Stimulated activated CD8-positive, alpha-beta memory T cell treated with anti-CD3 and anti-CD28 coated beads, Interleukin-2, amount 100 ng/mL, for 1 hour (primary cell): ENCODE measurements at places on chromosomes 2 and 18.

DNA sequence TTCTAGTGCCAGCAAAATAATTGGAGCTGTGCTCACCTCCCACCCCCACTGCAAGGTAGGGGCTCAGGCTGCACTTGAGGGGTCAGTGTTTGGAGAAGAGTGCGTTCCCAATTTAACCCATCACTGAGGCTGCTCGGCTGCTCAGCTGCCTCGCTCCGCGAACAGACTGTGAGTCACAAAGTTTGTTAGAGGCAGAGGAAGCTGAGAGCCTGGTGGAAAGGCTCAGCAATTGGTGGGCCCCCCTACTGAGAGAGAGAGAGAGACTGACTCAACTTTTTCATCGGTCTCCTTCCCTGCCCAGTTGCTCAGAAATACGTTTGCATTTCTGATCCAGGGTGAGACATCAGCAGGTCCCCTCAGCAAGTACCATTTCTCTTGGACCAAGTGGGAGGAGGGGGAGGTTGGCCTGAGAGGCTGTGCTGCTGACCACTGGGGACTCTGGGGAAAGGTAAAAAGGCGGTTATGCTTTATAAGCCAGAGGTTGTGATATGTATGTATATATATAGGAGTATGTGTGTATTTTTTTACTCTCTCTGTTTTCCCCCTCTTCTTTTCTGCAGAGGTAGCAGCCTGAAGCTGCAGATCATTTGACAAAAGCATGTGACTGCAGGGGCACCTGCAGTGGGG lies 1.5 kb downstream of the EFR3B start:
- peak; percentile 15 for DNase-seq

- no peak for DNase-seq
Observed at GRCh38 chr2:120132190-120132589, 91.0 kb downstream of the TMEM185B start.

GRCh38 chr2:36245651-36246050 lies 109.9 kb upstream of the CRIM1 start:
- no peak for DNase-seq

- DNase-seq = no peak
Observed at GRCh38 chr18:79182047-79182713, 113.0 kb downstream of the ATP9B start.

GRCh38 chr2:232073699-232074098 lies 112.2 kb downstream of the DIS3L2 start:
- DNase-seq = no peak

DNA sequence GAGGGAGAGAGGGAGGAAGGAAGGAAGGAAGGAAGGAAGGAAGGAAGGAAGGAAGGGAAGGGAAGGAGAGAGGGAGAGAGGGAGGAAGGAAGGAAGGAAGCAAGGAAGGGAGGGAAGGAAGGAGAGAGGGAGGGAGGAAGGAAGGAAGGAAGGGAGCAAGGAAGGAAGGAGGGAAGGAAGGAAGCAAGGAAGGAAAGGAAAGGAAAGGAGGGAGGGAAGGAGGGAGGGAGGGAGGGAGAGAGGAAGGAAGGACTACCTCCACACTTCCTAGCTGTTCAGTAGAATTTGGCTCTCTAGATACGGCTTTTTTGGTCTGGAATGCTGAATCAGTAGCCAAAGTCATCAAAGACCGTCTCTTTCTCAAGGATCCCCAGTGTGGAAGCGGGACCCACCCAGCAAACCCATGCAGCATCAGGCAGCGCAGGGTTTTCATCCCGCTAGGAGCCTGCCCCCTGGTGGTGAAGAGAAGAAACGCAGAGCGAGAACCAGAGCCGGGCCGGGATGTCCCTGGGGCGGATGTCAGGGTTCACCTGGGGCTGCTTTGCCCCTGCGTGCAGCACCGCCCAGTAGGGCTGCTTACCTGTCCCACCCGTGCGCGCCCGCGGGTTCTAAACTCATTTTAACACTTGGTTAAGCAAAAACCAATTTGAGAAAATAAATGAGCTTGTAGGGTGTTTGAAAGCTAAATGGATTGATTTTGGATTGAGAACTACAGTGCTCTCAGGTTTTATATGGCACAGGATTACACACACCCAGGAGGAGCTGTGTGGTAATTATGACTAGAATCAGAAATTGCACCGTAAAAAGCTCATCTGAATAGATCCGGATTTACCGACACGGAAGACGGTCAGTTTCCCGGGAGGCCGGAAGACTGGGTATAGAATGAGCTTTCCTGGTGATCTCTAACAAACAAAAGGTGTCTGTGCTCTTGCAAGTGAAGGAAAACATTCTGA lies 48.1 kb upstream of the ARL4C start:
- DNase-seq = peak; percentile 63

DNA sequence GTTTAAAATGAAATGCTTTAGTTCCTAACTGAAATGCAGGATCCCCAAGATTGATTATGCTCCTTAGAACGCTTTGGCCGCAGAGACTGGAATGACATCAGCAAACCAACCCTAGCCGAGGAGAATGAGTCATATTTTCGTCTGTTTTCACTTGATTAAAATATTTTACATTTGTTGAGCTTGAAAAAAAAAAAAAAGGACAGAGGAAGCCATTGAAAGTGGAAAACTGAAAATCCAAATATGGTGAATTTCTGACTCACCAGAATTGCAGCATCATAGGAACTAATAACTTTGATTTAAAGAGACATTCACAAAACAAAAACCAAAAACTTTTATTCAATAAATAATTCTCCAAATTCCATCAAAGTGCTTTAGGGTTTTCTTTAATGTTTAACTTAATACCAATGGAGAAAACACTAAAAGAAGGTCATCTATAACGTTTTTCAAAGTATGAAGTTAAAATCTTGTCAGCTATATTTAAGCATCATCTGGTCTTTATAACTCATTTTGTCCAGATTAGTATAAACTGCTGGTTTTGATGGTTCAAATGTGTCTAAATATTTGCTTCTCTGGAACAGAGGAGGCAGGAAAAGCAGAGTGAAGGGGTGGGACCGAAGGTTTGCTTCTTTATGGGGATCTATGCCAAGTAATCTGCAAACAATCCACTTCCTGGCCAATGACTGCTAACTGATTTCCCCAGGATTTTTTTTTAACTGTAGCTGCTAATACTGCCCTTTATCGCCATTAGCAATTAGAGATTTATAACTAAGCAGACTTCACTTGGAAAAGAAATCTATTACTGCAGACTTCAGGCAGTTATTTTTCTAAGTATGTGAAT lies 30.9 kb upstream of the COL5A2 start:
- no peak for DNase-seq

GRCh38 chr2:160570376-160570775 lies 76.8 kb upstream of the RBMS1 start:
- DNase-seq = no peak

DNA sequence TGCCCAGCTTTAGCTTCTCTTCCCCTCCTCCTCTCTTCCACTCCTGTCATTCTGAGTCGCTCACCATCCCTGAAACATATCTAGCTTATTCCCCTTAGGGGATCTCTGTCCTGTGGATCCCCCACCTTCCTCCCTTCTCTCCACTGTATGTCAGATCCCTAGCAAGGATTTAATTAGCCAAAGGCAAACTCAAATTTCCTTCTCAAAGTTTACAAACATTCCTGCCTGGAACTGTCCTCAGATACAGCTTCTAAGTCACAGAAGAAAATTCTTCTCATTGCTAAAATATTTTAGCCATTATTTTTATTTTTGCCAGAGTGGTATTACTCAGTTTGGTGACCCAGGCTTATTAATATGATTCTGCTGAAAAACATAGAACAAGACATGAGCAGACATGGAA lies 315.3 kb downstream of the CYP26B1 start:
- DNase-seq = no peak

GRCh38 chr2:216700088-216700567 lies 4.8 kb upstream of the IGFBP5 start:
- no peak for DNase-seq

- no peak for DNase-seq
Observed at GRCh38 chr2:8087480-8087840, 594.4 kb upstream of the ID2 start.

GRCh38 chr18:67951137-67951536 lies 434.6 kb upstream of the DSEL start:
- DNase-seq = no peak

- no peak for DNase-seq
Observed at GRCh38 chr18:36078751-36079529, 11.6 kb upstream of the RPRD1A start.

GRCh38 chr18:37409878-37410277 lies 155.7 kb downstream of the CELF4 start:
- DNase-seq = no peak

GRCh38 chr2:158716121-158716791 lies 78.9 kb upstream of the DAPL1 start:
- DNase-seq = no peak

GRCh38 chr18:78868330-78869316 lies 111.0 kb upstream of the SALL3 start:
- no peak for DNase-seq

DNA sequence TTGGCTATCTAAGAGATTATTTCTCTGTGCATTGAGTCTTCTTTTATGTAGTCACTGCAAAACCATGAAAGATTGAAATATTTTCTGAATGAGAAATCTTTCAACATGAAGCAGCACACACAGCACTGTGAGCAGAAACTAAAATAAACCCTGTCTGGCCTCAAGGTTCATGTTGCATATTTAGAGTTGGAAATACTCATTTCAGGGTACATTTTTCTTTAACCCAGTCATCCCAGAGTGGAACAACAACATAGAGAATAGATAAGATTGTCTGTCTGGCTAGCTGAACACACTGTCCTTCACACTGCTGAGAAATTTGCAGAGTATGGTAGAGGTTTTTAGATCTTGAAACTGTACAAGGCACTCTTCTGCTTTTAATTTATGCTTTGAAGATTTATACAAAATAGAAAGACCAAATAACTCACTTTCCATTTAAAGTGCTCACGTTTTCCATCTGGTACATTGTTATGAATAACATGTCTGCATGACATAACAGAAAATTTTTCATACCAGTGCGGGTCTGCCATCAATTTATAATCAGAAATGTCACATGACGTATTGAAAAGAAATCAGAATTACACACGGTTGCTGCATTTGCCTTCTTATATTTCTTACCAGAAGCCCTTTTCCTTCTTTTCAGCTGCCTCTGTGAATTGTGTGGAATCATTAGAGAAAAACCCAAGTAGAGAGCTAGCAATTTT lies 25.0 kb upstream of the FN1 start:
- no peak for DNase-seq

DNA sequence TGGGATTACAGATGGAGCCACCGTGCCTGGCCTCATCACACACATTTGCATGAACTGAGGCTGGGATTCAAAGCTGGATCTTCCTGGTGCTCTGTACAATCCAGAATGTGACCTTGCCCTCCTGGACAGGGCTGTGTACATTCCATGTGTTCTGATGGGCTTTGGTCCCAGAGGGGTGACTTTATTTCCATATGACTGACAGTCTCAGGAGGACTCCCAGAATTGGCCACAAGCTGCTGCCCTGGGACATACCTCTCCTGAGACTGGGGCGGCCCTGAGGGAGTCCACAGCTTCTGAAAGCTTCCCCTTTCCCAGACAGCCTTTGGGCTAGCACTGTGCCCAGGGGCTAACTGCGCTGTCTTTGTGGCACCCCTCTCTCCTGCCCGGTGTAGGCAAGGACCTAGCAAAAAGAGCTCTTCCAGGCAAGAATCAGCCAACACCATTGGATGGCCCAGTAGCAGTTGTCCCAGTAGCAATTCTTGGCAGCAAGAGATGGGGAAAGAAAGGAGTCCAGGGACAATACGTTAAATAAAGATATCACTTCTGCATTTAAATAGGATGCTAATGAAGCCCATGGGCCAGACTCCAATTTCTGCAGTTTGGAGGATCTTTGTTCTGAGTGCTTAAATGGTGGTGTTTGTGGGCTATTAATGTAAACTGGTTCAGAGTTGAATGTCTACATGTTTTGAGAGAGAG lies 26.4 kb upstream of the ZNF532 start:
- no peak for DNase-seq

DNA sequence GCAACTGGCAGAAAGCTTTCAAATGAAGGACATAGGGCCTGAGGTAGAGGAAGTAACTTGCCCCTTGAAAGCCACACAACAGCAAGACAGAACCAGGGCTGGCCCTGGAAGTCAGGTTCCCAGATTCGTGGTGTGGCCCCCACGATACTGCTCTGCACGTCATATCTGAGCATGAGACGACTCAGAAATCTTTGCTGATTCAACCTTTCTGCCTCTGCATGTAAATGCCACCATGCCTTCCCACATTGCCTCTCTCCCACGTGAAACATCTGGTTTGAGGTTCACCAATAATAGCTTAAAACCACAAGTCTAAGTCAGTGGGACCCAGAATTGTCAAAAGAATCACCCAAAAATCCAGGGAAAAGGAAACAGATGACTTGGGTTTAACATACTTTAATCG lies 214.0 kb upstream of the TRIB2 start:
- no peak for DNase-seq

DNA sequence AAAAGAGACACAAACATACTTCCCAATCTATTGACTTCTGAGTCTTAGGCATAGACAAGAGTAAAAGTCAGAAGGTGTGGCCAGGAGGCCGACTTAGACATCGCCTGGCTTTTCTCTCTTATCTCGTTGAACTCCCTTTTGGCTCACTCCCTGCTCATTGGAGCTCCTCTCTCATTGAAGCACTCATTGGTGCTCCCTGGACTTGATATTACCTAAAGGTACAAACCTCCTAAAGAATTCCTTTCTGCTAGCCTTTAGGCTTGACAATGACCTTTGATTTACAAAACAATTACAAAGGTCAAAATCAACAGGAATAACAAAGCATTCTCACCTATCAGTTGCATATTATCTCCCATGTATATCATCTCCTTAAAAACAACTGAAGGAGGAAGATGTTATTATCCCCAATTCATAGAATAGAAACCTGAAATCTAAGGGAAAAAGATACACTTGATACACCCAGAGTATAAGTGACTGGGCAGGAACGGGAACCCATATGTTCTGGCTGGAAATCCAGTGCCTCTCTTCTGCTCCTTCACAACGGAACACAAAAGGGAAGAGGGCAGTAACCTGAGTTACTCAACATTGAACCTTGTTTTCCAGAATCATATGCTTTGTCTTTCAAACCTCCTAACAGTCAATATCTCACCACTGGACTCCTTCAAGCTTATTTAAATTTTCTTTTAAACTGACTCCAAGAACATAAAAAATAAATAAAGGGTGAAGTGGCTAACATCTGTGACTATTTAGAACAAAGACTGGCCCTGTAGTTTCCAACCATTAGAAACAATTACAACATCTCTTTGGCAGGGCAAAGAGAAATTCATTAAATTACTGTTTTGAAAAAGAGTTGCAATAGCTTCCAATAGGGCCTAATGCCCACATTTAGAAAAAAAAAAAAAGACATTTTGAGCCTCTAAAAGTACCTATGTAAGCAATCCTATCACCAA lies 1247.9 kb downstream of the LRP1B start:
- no peak for DNase-seq

- DNase-seq = no peak
Observed at GRCh38 chr2:69559442-69560146, 83.9 kb downstream of the AAK1 start.
